ENCODE measurements at places on chromosomes 13 and 19.

DNA sequence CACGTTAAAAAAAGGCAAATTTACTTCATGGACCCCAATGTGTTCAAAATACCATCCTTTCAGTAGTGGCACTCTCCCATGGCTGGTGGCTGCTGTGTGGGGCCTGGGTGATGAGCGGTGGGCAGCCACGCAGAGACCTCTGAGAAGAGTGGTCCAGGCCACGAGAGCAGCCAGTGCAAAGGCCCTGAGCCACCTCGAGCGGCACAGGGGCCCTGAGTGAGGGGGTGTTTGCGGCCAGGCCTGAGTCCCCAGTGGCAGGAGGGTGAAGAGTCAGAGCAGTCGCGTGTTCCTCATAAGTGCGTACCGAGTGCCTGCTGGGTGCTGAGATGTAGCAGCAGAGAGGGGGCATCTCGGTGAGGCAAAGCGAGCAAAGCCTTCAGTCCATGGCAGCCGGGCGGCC is 7.0 kb downstream of the ZNF444 start:
- DNase-seq = no peak

DNA sequence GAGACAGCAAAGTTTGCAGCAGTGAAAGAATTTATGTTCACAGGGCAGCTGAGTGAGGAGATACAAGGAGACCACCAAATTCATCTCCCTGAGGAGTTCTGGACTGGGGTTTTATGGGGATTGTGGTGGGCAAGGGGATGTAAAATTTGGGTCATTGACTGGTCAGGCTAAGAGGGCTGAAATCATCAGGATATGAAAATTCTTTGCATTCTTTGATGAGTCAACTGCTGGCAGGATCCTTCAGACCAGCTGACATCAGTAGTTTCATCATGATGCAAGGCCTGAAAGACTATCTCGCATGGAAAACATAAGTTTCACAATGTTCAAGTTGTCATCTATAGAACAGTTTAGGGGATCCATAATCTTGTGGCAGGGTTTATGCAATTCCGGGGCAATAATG is 869.5 kb upstream of the PCDH9 start:
- no peak for DNase-seq

GRCh38 chr19:8307400-8307964 is 676 bp downstream of the CD320 start:
- no peak for DNase-seq

- DNase-seq = no peak
These were observed 53.2 kb upstream of the ZNF536 start for GRCh38 chr19:30318936-30319335.

GRCh38 chr19:3471954-3472655 is 8.2 kb downstream of the SMIM24 start:
- DNase-seq = peak; percentile 21

DNA sequence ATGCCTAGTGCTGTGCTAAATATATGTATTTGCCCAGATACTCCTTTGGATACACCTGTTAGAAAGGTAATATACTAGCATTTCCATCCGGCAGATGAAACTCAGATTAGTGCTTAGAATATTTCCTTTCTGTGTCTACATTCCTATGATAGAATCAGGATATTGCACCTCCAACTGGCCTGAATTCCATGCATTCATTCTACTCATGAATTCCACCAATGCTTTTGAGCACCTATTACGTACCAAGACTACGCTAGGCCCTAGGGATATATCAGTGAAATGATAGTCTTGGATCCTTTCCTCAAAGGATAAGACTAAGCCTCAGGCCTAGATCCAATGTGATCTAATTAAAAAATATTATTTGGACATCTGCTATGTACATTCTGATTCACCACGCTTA is 223.8 kb upstream of the SERP2 start:
- no peak for DNase-seq

DNA sequence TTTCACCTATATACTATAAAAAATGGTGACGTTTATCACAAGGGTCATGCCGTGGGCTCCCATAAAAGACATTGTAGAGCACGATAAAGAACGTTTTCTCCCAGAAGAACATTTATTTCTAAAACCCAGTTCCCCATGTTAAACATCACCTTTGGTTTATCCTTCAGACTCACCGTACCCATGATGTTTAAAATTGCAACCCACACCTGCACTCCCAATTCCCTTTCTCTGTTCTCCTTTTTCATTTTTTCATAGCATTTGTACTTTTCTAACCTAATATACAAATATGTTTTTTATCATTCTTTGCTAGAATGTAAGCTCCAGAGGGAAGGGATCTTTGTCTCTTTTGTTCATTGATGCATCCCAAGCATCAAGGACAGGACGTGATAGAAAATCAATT is 2.0 kb downstream of the RCBTB2 start:
- no peak for DNase-seq

DNA sequence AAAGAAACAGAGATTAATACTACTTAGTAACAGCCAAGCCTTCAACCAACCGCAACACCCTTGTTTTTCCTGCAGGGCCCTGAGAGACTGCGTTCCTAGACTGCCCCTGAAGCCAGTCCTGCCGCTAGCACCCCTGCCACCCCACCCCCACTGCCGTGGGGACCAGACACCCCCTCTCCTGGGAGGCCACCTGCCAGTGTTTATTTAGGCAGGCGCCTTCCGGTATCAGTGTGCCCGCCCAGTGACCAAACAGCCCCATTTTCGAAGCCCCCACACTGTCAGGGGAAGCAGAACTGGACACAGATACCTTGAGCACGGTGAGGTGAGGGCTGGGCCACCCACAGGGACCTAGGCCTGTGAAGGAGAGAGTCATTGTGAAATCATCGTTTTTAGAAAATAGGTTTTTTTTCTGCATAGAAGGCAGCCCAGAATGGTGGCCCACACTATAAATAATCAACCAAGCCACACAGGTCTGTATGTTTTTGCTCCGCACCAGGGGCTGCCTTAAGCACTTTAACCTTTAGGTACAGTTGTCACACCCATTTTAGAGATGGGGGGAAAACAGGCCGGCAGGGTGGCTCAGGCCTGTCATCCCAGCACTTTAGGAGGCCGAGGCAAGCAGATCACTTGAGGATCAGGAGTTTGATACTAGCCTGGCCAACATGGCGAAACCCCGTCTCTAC is 3.5 kb upstream of the TLE5 start:
- no peak for DNase-seq

DNA sequence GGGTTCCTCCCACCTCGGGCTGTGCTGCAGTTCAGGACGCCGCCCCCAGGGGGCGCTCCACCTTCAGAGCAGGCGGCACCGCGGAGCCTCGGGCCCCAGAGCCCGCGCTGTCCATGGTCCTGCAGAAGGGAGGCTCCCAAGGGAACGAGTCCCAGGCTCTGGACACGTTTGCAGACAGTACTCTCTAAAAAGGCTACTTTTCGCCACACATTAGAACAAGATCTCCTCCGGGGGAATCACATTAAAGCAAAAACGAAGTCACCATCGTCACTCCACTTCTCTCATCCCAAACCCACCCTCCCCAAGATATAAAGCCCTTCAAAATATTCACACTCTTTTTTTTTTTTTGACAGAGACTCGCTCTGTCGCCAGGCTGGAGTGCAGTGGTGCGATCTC is 4.6 kb upstream of the SIGLEC10 start:
- peak; percentile 75 for DNase-seq

DNA sequence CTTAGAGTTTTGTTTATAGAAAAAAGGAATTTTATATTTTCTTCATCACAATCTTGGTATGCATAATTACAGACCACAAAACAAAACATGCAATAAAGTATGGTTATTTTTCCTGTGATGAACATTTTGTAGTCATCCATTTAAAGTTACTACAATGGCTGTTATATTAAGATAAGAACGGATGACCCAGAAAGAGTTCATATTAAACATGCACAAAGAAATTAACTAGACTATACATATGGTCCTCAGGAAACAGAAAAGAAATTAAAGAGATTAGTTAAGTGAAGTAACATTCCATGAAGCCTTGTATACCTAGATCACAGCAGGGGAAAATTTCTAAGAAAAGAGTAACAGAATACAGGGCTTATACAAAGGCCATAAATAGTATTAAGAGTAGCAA is 36.8 kb downstream of the RBM26 start:
- DNase-seq = no peak

DNA sequence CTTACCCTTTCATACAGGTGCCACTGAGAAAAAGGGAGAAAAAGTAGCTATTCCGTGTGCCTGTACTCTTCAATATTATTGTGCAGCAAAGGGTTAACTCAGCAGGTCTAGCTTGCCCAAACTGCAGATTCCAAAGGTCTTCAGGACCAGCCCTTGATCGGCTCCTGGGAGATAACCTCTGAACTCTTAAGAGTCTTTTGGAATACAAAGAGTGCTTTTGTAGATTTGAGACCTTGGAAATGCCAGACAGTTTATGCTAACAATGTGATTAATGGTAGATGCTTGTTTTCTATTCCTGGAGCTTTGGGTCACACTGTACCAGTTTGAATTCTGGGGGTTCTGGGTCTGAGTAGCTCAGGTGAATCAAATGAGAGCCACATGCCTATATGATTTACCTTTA is 844.7 kb upstream of the MIR17HG start:
- no peak for DNase-seq

DNA sequence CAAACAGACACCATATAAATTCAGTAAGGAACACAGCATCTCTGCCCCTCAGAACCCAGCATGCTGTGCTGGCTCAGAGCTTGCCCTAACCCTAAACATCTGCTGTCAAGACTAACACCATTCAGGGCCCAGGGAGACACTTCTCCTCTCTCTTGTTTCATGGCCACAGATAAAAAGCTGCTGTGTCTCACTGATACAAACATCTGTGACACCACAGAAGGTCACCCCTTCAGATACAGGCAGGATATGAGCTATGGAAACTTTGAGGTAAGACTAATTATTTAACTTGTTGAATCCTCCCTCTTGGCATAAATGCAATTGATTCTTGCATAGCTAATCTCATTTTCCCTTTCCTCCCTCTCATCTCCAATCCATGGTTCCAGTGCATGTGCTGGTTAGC is 61.6 kb upstream of the GPR12 start:
- DNase-seq = no peak

- no peak for DNase-seq
These were observed 5.5 kb upstream of the ENOX1 start for GRCh38 chr13:43792076-43792881.

DNA sequence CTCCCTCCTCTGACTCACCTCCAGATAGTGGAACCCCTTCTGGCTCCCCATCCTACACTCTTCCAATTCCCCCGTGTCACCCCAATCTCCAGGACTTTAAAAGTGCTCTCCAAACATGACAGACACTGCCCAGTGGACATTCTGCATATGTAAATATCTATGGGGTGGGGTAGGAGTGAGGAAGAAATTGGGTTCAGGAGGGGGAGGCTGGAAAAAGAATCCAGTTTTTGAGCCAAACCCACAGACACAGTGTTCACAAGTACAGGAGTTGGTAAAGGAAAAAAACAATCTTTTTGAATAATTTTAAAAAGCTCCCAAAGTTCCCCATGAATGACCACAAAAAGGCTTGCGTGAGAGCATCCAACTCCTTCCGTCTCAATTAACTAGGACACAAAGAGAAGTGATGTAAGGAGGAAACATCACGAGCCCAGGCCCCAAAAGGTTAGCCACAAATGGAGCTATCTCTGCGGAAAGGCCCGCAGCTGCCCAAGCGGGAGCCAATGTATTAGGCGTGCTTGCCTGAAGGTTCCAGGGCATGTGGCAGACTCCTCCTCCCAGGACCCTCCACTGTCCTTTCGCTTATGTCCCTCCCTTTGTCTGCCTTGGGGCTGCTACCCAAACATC is 18.0 kb downstream of the ZC3H4 start:
- no peak for DNase-seq

GRCh38 chr13:104967836-104968630 is 1567.4 kb downstream of the EFNB2 start:
- DNase-seq = no peak

DNA sequence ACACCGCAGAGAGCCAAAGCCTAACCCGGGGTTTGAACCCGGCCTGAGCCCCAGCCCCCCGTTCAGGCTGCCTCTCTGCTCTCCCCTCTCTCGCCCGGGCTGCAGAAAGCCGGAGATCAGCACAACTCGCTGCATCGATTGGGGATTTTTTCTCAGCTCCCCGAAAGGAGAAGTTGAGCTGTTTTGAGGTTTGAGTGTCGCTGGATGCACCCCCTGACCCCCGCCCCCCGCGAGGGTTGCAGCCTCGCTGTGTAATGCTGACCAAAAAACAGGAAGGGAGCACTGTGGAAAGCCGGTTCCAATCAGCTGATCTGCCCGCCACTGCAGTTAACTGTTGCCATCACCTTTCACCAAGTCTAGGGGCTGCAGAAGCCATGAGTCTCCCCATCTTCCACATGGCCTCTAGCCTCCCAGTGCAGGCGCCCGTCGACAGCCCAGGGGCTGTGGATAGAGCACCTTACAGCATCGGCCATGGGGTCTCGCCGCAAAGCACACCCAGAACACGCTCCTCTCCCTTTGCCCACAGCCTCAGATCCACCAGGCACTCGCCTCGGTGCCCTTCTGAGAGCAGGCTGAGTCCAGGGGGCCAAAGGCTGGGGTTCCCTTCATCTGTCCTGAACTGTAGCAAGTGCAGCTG is 34.5 kb downstream of the MYO9B start:
- no peak for DNase-seq

- DNase-seq = no peak
These were observed 709 bp downstream of the ATP8A2 start for GRCh38 chr13:25372284-25373081.

- no peak for DNase-seq
These were observed 492.5 kb upstream of the TSHZ3 start for GRCh38 chr19:31841755-31842154.

DNA sequence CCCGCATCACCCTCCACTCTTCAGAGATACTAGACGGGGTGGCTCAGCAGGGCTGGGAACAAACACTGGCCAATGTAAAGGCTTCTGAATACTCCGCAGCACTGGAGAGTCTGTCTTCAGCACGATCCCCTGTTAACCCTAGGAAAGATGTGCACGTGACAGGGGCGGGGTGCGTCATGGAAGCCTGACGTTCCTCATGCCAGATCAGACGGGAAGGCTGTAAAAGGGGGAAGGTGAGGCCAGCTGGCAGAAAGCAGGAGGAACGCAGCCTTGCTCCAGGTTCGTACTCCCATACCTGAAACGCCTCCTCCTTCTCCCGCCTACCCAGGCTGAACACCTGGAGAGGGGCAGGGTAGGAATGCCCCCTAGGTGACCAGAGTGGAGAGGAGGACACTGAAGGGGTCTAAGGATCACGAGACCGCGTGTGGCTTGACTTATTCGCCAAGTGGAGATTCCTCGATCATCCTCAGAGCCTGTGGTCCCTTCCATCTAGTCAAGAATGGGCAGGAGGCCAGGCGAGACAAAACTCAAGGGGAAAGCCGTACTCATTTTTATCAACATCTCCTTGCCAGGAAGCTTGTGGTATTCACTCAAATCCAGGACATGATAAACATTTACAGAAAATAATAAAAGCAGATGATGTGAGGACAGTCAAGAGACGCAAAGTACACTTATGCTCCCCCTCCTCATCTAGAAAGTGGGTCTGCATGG is 18.2 kb upstream of the FFAR2 start:
- no peak for DNase-seq

GRCh38 chr19:21047716-21048115 is 27.3 kb downstream of the ZNF430 start:
- DNase-seq = no peak

DNA sequence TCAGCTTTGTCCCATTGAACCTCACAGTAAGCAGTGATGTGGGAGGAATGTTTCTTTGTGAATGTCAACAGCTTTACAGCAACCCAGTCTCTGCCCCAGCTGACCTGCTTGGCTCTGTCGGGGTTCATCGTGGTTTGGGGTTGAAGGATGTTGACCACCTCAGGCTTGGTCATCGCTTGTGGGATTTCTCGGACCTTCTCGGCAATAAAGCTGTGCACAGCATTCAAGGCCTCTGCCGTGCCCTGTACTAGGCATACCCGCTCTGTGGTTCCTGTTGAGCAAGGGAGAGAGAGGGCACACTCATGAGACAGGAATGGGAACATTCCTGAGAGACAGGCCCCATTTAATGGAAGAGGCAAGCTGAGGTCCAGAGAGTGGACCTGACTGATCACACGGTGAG is 20.0 kb downstream of the NOVA2 start:
- no peak for DNase-seq

Measured in effector CD4-positive, alpha-beta T cell (primary cell).